ENCODE measurements at places on chromosomes 7 and 10.

- no peak for DNase-seq
These were observed 15.1 kb downstream of the PRSS2 start for GRCh38 chr7:142785841-142786250.

DNA sequence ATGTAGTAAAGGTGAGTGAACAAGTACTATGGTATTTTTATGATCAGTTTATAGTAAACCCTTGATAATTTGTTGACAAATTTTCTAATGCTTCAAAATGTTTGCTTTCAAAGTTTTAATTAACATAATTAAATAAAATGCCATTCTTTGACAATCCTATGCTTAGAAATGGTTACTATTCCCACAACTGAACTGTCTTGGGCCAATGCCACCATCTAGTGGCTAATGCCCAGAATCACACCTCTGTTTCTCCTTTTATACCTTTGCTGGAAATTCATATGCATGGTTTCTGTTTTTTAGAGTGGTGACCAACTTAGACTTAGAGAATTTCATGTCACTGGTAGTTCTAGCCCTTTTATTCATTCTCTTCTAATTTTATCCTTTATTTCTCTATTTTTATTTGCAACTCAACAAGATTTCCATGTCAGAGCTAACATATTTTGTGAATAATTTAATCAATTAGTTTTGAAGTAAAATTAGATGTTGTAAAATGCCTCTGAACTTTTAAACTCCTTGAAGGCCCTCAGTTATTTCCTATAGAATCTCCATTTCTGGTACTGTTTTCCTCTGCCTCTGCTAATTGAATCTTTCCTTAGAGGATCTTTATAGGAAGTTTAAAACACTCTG, 31.1 kb downstream of the PCGF5 start:
- DNase-seq = no peak

DNA sequence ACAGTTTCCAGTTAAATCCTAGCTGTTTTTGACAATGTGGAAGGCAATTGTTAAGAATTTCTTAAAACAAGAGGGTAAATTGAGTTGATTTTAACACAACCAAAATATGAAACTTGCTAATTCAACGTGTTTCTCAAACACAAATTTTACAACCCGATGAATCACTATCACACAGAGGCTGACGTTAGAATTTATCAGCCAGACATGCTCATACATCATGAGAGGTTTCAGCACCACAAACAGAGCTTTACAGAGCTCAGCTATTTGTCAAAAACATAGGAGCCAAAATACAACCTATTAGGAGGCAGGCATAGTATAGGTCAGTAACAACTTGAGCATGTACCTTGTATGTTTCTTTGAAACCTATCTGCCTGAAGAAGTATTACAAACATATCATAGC, 36.1 kb downstream of the LRRN3 start:
- DNase-seq = no peak

- no peak for DNase-seq
These were observed 270.7 kb upstream of the IGFBP3 start for GRCh38 chr7:46191776-46192175.

DNA sequence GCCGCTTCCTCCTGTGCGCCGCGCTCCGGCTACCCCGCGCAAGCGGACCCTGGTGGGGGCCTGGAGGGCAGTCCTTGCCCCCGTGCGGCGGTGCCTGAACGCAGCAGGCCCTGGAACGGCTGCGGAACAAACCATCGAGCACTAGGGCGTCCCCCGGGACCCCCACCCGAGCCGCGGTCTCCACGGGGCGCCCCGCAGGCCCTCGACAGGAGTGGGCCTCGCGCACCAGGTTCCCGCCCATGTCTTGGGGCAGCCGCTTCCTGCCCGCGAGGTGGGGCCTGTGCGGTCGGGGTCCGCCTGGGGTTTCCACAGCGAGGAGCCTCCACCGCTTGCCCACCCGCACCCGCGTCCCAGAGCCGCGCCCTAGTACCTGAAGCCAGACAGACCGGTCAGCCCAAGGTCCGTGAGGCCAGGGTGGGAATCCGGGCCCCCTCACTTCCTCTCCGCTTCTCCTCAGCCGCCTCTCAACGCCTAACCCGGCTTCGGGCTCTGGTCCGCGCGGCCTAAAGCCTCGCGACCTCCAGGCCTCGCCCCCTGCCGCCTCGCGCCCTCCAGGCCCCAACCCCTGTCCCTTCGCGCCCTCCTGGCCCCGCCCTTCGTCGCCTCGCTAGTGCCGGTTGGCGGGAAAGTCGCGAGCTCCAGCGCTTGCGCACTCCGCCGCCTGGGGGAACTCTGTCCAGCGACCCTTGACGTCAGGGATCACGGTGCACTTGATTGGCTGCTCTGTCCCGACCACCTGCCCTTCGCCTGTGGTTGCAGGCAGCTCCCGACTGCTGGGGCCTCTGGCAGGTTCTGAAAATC, 7.0 kb upstream of the GBX1 start:
- no peak for DNase-seq

- DNase-seq = no peak
These were observed 52.9 kb downstream of the BAMBI start for GRCh38 chr10:28730031-28730778.

DNA sequence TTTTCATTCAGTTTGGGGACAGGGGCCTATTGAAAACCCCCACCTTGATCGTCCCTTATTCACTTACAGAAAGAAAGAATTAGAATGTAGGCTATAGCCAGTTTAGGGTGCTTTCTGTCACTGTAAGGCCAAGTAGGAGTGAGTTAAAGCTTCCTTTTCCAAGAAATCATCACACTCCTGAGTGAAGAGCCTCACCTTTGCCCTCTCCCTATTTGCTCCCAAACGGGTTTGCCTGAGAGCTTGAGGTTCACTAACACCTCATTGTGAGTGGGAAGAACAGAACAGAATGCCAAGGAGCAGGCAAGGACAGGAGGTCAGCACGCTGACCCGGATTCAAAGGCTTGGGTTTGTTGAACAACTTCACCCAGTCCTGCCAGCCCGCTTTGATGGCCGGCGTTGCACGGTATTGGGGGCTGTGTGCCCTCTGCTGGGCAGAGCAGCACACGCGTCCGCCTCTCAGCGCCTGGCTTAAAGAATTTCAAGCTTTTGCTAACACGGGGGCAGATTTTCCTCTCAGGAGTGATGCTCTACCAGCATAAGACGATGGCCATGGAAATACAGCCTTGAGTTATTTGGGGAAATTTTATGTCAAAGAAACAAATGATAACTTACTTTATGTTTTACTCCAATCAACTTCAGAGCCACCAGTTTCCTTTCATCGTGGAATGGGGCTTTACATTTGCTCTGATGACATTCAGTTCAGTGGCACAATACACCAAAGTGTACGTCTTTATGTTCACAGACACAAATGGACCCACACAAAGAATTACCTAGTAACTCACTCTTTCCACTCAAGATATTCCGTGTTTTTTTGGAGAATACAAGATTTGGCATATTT, 470.0 kb downstream of the SUGCT start:
- DNase-seq = no peak

DNA sequence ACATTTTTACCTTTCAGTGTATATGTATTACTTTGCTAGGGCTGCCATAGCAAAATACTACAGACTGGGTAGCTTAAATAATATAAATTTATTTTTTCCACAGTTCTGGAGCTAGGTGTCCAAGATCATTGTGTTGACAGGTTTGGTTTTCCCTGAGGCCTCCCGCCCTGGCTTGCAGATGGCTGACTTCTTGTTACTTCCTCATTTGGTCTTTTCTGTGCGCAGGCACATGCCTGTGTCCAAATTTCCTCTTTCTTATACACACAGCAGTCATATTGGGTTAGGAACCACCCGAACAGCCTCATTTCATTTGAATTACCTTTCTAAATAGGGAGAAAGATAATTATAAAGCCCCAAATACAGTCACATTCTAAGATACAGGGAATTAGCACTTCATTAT, 521.6 kb upstream of the SORCS1 start:
- DNase-seq = no peak

GRCh38 chr10:97648562-97649404, 8.3 kb downstream of the PI4K2A start:
- no peak for DNase-seq

GRCh38 chr7:89028319-89028718, 232.8 kb upstream of the TEX47 start:
- no peak for DNase-seq

DNA sequence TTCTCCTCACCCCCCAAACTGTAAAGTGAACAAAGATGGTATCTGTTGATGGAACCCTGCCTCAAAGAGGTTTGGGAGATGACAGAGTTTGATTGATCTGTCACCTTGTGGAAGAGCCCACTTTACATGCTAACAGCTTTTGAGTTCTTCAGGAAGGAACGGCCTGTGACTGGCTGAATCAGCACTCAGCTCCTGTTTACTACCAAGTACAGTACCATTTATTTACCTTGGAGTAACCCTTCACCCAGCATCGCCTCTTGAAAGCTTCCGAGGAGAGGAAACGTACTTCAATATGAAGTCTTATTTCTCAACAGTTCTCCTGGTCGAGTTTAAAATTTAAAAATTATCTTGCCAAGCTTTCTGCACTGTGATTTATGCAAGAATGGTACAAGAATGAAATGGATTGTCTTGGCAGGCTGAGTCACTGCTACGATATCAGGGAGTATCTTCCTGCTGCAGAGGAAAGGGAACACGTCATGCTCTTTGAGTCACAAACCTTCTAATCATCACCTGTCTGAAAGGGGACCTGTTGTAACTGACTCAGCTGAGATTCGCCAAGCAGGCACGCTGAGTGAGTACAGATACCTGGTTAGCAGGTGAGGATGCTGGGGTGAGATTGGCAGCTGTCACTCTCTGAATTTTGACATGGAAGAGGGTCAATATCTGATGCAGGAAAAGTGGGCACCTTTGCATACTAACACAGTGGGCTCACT, 30.1 kb downstream of the KLF6 start:
- peak; percentile 32 for DNase-seq

DNA sequence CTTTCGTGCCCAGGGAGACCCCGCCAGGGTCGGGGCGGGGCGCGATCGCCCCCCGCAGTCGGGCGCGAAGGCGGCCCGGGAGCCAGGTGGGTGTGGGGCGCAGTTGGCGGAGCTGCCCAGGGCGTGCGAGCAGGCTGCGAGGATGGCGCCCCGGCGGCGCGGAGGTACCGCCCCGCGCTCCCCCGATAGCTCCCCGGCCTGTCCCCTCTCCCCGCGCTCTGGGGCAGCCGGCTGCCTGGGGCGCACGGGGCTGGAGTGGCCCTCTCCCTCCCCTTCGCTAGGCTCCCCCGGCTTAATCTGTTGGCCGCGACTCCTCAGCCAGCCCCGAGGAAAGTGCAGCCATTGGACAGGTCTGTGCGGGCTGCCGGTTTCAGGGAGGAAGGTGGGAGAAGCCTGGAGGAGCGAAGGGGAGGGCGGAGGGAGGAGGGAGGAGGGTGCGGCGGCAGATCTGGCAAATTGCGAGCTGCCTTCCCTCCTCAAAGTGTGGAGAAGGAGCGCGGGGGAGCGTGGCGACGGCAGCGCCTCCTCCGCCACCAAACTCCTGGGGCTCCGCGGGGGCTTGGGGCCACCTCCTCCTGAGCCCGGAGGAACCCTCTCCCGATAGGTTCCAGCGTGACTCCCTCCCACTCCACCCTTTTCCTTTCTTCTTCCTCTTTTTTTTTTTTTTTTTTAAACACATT, 361 bp upstream of the PLXDC2 start:
- peak; percentile 34 for DNase-seq

- no peak for DNase-seq
These were observed 77.1 kb downstream of the CREM start for GRCh38 chr10:35203745-35204144.
